OCI-M1 (cell line): ENCODE measurements at places on chromosomes 11 and 22.

DNA sequence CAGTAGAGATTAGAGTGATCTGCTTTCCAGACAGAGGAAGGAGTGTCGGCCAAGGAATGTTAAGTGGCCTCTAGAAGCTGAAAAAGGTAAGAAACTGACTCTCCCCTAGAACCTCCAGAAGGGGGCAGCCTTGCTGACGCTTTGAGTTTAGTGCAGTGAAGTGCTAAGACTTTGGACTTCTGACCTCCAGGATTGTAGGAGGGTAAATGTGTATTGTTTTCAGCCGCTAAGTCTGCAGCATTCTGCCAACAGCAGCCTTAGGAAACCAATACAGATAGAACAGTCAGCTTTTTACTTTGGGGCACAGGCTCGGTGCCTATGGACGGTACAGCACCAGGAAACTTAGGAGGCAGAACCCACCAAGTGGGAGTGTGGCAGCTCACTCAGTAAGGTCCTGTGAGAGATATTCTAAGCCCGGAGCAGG, 3.6 kb upstream of the TBC1D22A start:
- peak; percentile 65 for DNase-seq

- DNase-seq, result no peak
Measured at GRCh38 chr22:37185646-37186227, 2.3 kb downstream of the C1QTNF6 start.

- DNase-seq, result peak; percentile 62
Measured at GRCh38 chr11:11845071-11845470, 3.3 kb downstream of the USP47 start.

DNA sequence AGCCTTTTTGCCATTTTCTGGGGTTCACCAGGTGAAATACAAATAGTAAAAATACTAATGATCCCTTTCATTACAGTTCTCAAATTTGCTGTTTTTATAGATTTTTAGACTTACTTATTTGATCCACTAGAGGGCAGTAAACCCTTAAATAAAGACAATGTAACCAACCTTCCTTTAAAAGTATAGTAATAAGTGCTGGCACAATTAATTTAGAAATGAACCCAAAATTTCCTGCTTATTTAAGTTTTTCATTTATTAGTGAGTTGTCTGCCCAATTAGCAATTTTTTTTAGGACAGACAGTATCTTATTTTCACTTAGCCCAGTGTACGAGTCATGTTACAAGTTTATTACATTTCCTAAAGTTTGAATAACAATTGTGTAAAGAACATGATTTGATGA, 4.7 kb downstream of the DDIAS start:
- peak; percentile 87 for DNase-seq

DNA sequence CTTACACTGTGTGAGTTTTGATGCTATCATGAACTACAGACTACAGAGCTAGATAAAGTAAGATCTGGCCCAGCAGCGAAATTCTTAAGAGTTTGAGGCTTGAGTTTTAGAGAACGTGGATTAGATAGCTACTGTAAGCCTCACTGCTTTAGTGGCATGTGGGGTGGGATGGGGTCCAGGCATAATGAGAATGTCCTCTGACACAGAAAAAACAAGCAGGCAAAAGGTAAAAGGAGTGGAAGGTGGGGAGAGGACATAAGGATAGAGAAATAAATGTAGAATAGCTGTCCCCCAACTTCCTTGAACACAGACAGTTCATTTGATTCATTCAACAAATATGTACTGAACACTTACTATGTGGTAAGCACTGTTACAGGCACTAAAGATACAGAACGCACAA, 324.5 kb upstream of the PITPNB start:
- DNase-seq, result peak; percentile 28

DNA sequence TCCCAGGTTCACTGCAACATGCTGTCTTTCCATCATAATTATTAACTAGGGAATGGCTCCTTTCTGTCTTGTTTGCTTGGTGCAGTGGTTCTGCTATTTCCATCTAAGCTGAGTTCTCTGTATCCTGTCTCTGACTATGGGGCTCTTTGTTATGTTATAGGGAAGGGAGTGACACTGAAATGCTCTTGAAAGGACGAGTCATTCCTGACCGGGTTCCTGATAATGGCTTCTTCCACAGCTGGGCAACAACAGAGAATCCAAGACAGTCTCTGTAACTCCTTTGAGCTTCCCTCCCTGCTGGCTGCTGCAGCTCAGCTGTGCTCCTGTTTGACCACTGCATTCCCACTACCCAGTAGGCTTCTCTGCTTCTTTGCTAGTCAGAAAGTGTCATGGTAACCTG, 24.1 kb downstream of the OR2AT4 start:
- no peak for DNase-seq

GRCh38 chr11:11961399-11962028, 46.9 kb downstream of the DKK3 start:
- no peak for DNase-seq

- peak; percentile 48 for DNase-seq
Measured at GRCh38 chr22:23764899-23765881, 2.4 kb downstream of the C22orf15 start.
